ENCODE measurements at places on chromosomes 2 and 18.

DNA sequence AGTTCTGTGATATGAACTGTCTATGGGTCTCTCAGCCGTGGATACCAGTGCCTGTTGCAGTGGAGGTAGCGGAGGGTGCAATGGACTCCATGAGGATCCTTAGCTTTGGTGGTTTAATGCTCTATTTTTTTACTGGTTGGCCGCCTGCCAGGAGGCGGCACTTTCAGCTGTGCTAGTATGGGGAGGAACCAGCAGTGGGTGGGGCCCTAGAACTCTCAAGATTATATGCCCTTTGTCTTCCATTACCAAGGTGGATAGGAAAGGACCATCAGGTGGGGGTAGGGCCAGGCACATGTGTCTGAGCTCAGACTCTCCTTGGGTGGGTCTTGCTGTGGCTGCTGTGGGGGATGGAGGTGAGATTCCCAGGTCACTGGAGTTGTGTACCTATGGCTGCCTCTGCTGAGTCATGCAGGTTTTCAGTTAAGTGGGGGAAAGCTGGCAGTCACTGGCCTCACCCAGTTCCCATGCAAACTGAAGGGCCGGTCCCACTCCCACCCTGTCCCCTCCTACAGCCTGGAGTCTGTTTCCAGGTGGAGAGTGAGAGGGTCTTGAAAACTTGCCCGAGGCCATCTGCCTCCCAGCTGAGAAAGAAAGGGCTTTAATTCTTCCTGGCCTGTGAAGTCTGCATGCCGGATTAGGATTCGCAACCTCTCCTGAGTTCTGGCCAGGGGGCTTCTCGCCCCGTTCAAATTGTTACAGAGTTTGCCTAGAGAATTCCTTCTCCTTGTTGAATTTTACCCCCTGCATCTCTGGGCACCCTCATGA is 14.5 kb downstream of the KCNS3 start:
- DNase-seq, result no peak

DNA sequence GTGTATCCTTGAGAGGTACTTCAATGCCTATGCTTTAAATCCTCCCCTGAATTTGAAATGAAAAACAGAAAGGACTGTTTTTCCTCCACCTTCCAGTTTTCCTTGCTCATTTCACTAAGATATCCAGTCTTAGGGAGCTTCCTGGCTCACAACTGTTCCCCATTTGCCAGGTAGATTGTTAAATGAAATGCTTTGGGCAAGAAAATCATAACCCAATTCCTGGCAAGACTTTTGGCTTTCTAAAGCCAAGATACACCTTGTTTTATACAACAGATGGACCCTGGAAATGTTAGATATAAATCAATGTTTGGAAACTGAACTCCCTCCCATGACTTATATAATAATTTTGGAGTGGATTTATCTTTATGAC is 3.6 kb upstream of the CHMP3 start:
- DNase-seq, result no peak

DNA sequence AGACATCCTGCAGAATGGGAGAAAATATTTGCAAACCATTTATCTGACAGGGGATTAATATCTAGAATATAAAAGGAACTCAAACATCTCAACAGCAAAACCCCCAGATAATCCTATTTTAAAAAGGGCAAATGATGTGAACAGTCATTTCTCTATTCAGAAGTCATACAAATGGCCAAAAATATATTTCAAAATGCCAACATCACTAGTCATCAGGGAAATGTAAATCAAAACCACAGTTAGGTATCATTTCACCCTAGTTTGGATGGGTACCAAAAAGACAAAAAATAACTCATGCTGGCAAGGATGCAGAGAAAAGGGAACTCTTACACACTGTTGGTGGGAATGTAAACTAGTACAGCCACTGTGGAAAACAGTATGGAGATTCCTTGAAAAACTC is 70.0 kb downstream of the TBR1 start:
- no peak for DNase-seq

DNA sequence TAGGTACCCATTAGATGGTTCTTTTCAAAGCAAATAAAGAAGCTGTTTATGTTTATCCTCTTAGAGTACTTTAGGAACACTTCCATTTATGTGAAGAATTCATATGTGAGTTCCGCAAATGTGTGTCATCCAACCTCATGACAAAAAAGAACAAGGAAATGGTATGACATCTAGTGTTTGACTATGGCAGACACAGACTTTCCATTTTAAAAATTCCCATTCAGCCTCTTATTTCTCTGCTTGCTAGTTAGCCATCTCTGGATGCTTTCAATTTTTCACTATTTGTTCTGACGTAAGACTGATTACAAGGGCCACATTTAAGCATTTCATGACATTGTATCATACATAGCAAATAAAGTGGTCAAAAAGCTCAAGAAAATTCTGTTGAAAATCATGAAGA is 103.0 kb downstream of the ZAP70 start:
- no peak for DNase-seq

- no peak for DNase-seq
Measured at GRCh38 chr2:159476329-159476728, 140.0 kb downstream of the BAZ2B start.

DNA sequence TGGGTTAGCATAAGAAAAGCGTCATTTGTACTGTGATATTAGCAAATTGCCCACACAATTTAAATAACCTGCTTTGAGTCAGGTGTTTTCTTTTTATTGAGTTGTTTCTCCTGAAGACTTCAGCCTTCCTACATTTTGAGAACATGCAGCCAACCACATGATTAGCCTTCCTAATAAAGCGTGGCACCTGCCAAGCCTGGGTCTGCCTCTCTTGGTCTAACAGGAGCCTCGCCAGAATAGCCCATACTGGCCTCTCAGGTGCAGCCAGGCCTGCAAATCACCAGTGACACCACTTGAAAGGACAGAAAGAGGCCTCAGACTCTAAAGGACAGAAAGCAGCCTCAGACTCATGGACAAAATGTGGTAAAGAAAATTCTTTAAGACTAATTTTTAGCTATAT is 653.8 kb downstream of the BCL11A start:
- DNase-seq, result no peak

DNA sequence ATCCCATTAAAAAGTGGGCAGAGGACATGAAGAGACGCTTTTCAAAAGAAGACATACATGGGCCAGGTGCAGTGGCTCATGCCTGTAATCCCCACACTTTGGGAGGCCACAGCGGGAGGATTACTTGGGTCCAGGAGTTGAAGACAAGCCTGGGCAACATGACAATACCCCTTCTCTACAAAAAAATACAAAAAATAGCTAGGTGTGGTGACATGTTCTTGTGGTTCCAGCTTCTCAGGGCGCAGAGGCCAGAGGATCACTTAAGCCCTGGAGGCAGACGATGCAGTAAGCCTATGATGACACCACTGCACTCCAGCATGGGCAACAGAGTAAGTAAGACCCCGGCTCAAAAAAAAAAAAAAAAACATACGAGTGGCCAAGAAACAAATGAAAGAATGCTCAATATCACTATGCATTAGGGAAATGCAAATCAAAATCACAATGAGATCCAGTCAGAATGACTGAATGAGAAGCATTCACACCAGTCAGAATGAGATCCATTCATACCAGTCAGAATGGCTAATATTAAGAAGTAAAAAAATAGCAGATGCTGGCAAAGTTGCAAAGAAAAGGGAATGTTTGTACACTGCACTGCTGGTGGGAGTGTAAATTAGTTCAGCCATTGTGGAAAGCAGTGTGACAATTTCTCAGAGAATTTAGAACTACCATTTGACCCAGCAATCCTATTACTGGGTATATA is 550.2 kb upstream of the SLC39A10 start:
- no peak for DNase-seq

DNA sequence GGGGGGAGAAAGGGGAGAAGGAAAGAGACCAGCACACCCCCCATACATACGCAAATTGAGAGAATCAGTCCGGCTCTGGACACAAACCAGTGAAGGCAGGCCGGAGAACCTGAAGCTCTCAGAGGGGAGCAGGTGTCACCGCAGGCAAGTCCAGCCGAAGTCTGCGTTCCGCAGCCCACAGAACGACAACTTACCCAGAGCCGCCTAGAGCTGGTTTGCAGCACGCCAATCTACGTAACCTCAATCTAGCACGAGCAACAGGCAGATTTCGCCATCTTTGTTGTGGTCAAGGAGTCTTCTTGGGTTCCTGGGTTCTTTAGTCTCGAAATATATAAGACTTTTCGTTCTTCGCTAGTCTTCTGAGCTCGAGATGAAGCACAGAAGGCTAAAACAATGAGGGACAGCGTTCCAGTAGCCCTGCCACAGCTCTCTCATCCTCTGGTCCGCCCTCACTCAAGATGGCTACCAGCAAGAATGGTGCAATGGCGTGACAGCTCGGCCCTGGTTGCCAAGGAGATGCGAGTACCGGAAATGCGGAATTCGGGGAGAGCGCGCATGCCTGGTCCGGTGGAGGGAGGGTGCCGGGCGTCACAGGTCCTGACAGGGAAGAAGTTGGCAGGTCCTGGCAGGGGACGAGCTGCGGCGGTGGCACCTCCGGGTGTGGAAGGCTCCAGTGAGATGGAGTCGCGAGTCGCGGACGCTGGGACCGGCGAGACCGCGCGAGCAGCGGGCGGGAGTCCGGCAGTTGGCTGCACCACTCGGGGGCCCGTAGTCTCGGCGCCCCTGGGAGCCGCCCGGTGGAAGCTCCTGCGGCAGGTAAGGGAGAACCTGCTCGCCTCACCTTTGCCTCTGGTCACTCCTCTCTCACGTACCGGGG is at the start of the genes CAMKMT and PREPL:
Gene CAMKMT, plus strand, starts transcription at position 618 of the 877 bp plus-strand sequence.
Gene PREPL, minus strand, starts transcription at position 165 of the 877 bp plus-strand sequence. CDS start 15,152 bp downstream, outside the sequence.
- DNase-seq, result peak; percentile 96

GRCh38 chr2:84792856-84793522 is 87.9 kb downstream of the TRABD2A start:
- DNase-seq, result no peak

DNA sequence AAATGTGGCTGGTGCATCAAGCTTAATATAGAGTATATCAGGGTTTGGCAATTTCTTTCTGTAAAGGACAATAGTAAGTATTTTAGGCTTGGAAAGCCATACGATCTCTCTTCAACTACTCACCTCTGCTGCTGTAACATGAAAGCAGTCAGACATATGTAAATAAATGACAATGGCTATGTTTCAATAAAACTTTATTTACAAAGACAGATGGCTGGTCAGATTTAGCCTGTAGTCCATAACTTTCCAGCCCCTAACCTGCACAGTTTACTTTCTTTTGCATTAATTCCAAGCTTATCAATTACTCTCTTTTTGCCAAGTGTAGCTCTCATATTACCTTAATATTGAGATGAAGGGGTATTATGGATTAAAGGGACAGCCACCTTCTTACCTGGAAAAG is 83.1 kb downstream of the LRATD1 start:
- DNase-seq, result no peak

DNA sequence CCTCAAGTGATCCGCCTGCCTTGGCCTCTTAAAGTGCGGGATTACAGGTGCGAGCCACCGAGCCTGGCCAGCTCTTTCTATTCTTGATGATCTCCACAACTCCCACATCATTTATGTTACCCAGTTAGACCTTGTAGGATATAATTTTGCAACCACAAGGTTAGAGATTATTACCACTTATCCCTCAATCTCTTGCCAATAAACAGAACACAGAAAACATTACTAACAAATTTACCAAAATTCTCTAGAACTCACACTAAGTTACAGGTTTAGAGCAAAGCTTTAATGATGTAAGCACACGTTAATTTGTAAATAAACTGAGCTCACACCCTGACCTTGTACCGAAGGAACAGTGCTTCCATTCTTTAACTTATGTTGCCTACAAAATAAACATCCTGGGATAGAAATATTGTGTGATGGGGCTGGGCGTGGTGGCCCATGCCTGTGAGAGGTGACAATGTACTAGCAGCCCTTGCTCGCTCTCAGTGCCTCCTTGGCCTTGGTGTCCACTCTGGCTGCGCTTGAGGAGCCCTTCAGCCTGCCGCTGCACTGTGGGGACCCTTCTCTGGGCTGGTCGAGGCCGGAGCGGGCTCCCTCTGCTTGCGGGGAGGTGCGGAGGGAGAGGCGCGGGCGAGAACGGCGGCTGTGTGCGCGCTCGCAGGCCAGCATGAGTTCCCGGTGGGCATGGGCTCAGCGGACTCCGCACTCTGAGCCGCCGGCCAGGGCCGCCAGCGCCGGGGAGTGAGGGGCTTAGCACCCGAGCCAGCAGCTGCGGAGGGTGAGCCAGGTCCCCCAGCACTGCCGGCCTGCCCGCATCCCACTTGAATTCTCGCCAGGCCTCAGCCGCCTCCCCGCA is 42.1 kb upstream of the ITSN2 start:
- no peak for DNase-seq
